ENCODE measurements at places on chromosomes 13 and 19.

DNA sequence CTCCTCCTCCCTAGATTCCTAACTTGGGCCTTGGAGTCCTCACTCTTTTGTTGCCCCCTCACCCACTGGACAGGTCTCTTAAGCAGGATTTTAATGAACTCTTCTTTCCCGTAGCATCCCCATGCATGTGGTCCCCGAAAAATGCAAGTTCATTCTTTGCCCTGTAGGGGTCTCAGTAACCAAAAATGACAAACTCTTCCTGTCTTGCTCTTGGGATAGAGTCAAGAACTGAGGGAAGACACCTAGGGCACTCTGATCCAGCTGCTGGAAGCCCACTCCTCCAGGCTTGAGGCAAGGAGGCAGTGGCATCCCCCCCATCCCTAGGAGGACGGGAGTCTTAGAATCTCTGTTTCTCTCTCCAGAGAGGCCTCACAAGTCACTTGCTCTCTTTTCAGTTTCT lies 987.0 kb downstream of the DIAPH3 start:
- DNase-seq: no peak

DNA sequence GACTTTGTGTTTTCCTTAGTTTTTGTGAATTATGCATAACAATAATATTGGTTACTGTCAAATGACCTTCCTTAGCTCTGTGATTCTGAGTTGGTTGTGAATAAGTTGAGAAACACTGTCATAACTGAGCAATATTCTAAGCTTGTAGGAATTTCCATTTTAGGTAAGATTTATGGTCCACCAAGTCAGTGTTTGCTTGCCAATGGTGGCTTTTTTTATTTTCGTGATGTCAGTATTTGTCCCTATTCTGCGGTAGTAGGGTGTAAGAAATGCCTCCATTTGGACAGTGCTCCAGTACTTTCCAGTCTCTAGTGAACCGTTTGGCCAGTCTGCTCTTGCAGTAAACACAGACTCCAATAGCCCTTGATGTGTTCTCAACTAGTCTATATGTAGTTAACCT lies 94.7 kb downstream of the FRY start:
- no peak for DNase-seq

- DNase-seq: no peak
Measured at GRCh38 chr13:47409778-47410177, 512.9 kb upstream of the HTR2A start.

GRCh38 chr19:49069026-49069425 lies 3.5 kb downstream of the KCNA7 start:
- DNase-seq: no peak

DNA sequence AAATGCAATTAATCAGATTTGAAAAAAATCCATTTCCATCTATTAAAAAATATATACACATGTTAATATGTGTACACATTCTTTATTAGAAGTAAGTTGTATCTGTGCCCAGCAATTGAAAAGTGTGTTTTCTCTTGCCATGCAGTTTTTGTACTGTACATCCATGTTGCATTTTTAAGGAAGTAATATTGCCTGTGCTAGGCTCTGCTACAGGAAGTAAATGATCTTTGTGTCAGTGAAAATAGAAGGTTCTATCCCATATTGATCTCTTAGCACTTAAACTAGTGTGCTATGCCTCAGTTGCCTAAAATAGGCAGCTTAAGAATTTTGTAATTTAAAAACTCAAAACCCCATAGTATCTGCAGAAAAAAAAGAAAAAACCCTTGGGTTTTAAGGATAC lies 122.5 kb downstream of the CDK8 start:
- DNase-seq: no peak

GRCh38 chr19:35143231-35143715 lies at the start of gene FXYD7:
FXYD7 (plus strand) TSS chr19:35143255; CDS start chr19:35143334, 79 bp downstream.
- DNase-seq: no peak

DNA sequence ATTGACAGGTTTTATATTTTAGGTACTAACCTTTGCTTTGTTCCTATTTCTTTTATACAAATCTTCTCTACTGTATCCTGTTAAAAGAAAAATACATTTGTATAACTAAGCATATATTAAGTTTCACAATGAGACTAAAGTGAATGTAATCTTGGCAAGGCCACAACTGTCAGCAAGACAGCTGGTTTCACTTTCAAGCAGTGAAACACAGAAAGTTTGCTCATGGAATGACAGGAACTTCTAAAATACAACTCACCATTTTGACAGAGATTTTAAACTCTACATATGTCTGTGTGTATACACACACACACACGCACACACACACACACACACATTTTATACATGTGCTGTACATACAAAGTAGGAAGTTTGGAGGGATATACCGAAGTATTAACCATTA lies 53.3 kb downstream of the PARP4 start:
- no peak for DNase-seq

DNA sequence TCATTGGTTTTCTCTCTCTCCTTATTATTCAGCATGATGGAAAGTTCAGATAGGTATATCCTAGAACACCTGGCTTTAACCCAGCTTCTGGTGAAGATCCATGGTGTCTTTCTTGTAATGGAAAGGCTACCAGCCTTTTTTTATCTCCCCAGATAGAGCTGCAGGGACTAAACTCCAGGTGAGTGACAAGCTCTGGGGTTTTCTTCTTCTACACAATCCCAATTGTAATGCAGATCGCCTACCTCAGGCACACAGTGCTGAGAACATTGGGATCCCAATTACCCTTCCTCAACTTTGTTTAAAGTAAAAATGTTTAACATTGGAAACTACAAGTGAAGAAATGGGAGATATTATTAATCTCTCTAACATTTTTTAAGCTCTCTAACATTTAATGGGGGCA lies 1851.7 kb downstream of the PCDH9 start:
- no peak for DNase-seq

- no peak for DNase-seq
Measured at GRCh38 chr13:98786023-98786422, 33.6 kb upstream of the SLC15A1 start.

- DNase-seq: no peak
Measured at GRCh38 chr19:35645680-35646511, 2.2 kb upstream of the COX6B1 start.

- DNase-seq: no peak
Measured at GRCh38 chr19:11205939-11206570, 8.7 kb upstream of the KANK2 start.

- DNase-seq: no peak
Measured at GRCh38 chr13:111854403-111854802, 212.5 kb upstream of the SOX1 start.

GRCh38 chr13:54606944-54607343 lies 1578.3 kb downstream of the OLFM4 start:
- no peak for DNase-seq

- DNase-seq: no peak
Measured at GRCh38 chr19:56369886-56370676, 23.3 kb downstream of the ZNF582 start.

- DNase-seq: peak; percentile 32
Measured at GRCh38 chr19:53864308-53864836, 3.3 kb upstream of the MYADM start.

GRCh38 chr13:98108341-98108740 lies 34.6 kb upstream of the FARP1 start:
- DNase-seq: no peak

- no peak for DNase-seq
Measured at GRCh38 chr13:43095771-43096719, 72.7 kb downstream of the DNAJC15 start.

DNA sequence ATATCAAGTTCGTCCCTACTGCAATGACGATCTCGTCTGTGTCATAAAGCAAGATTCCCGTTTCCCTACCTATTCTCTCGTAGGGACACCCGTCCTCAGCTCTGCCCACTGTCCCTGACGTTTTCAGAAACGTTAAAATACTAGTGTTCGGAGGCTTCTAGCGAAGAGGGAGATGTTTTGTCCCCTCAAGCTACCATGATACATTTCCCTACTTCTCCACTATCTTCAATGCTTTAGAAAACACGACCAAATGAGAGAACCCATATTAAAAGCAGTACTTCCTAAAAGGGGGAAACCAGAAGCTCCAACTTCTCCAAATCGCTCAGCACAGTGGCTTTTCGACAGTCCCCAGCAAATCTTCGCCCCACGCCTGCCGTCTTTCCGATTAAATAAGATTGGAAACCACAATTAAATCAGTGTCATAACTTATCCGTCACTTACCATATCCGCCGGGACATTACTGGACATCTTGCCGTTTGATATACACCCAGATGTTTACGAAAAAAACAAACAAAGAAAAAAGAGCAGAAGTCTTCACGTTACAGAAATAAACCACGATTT lies 1.3 kb downstream of the UBL3 start:
- DNase-seq: peak; percentile 55

- no peak for DNase-seq
Measured at GRCh38 chr13:103358255-103358932, 292.2 kb upstream of the SLC10A2 start.

GRCh38 chr13:40422588-40423235 lies 243.7 kb downstream of the FOXO1 start:
- no peak for DNase-seq

DNA sequence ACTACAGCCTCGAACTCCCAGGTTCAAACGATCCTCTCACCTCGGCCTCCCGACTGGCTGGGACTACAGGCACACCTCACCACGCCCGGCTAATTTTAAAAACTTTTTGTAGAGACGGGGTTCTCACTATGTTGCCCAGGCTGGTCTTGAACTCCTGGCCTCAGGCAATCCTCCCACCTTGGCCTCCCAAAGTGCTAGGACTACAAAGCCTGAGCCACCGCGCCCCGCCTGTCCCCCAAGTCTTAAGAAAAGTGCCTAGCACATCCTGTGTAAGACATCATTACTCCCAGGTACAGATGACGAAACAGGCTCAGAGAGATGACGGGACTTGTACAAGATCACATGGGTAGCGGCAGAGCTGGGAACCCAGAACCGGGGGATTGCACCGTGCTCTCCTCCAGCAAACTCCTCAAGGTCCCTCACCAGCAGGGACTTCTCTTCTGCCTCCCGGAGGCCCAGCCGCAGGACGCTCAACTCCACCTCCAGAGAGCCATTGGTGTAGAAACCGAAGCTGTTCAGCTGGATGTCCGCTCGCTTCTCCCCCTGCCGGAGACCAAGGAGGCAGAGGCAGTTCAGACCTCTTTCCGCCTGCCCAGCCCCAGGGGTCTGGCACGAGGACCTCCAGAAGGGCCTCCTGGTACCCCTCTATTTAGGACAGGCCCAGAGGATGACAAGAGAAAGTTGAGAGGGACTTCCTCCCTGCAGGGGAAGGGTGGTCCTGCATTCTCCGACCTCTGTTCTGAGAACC lies 1.0 kb downstream of the GPR108 start:
- peak; percentile 45 for DNase-seq

- DNase-seq: peak; percentile 80
Measured at GRCh38 chr13:70249332-70250064, 141.2 kb upstream of the KLHL1 start.

- DNase-seq: no peak
Measured at GRCh38 chr13:98981369-98982080, 3.7 kb upstream of the DOCK9 start.

DNA sequence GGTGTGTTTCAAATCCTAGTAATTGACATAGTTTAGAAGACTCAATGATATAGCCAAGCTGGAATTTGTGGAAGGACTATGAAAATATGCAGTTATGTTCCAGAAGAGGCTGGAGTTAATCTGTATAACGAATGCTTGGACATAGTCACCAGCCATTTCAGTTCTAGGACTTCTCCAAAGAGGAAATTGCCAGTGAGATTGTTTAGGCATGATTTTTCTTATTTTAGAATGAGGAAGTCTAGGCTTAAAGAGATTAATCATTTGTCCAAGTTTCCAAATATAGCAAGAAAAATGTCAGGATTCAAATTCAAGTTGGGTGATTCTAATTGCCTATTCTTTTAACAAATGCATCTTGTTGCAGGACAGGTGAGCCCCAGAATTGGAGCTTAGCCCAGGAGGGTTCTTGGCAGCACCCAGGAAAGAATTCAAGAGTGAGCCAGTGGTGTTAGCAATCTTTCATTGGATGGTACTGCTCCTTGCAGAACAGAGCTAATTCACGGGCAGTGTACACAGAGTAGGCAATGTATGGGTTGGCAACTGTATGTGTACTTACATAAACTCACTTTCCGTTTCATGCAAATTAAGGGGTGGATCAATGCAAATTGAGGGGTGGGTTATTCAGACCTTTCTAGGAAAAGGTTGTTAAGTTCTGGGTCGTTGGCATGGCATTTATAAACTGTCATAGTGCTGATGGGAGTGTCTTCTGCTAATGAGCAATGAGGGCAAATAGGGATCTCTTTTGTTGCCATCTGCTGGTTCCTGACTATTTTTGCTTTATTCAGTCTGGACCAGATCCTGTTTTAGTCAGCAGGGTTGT lies 763.1 kb upstream of the SLITRK1 start:
- peak; percentile 24 for DNase-seq

DNA sequence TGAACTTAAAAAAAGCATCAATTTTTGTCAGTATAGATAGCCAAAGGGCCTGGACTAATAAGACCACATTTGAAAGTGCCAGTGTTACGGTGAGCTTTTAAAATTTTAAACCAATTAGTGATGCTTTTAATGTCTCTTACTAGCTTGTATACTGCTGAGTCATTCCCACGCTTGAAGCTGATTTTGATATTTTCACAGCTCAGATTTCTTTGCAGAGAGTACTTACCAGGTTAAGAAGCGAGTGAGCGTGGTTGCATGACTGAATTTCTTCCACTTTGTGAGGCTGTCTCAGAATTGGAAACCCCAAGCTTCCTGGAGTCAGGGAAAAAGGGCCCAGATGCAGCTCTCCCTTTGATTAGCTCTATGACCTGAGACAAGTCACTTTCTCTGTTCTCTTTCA lies 74.5 kb upstream of the NBEA start:
- no peak for DNase-seq

GRCh38 chr13:20801707-20802106 lies 27.9 kb upstream of the EEF1AKMT1 start:
- no peak for DNase-seq

DNA sequence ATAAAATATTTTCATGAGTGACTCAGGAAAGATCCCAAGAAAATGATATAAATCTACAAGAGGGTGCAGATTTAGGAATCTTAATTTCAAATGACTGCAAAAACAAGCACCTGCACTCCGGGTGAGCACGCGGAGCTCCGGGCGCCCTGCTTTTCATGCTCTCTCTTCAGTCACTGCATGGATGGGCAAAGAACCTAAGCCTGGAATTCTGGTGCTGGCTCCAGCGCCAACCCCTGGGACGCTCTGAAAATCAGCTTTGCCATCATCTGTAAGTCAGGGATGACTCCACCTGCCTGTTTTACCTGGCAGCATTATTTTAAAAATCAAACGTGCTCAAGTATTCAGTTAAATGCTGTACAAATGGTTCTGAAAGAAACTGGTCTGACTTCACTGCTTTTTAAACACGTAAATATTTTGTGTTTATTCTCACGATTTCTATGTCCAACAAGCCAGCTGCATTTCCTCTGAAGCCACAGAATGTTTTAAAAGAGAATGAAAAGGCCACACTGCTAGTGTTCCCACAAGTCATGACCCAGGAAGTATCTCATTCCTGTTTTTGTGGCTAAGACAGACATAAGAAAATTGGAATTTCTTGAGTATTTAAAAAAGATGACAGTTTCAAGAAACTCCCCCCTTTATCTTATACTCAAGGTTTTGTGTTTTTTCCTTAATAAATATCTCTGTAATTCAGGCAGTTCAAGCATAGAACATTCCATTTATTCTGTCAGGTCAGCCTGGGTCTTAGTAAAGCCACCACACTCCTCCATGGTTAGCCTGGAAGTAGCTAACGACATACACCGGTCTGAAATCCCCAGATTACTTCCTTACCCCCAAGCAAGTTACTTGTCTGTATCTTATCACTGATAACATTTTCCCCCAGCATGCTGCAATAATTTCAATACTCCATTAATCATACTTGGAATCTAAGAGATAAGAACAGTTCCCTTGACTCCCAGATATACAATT lies 81.1 kb downstream of the COL4A1 start:
- no peak for DNase-seq

Data from SHP77 treated with DMSO at 0.1 percent for 48 hours (cell line).